ENCODE measurements at places on chromosomes 16 and 17.
A peak's percentile ranks its signal among the peaks of the same experiment; 100 is the strongest.

DNA sequence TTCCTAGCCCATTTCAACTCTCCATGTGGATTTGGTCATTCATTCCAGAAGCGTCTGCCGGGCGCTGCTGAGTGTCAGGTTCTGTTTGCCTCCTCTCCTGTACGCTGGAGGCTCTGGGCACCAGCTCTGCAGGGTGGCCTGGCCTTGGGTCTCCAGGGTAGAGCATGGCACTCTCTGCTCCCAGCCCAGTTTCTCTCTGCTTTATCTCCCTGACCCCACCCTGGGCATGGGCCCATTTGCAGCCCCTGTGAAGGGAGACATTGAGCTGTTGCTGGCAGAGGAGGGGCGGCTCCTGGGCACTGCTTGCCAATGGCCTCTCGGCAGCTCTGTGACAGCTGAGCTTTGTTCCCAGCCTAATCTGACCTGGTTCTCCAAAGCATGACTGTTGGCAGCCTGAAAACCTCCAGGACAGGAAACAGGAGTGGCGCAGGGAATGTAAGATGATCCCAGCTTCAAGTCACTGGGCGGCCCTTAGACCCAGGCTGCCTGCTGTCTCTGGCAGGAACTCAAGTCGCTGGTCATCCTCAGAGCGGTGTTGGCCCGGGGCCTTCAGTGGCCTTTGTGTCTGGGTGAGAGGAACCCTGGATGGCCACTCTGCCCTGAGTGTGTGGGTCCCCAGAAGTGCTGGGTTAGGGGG is 146.8 kb downstream of the SEC14L1 start:
- peak; percentile 91 for DNase-seq

DNA sequence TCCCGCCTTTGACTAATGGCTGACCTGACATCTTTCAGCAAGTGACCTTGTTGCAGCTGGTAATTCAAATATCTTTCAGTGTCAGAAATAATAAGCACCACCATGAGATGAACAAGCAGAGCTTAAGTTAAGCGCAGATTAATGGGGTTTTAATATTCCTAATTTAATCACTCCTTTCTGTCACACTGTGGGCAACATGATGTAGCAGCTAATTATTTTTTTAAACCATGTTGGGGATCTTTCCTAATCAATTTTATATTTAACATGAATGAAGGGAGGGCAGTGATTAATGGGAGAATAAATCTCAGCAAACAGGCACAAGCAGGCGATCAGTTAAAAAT is 353.6 kb upstream of the TNRC6C start:
- no peak for DNase-seq

GRCh38 chr17:78230252-78230962 is 1.0 kb upstream of the TMEM235 start:
- no peak for DNase-seq

DNA sequence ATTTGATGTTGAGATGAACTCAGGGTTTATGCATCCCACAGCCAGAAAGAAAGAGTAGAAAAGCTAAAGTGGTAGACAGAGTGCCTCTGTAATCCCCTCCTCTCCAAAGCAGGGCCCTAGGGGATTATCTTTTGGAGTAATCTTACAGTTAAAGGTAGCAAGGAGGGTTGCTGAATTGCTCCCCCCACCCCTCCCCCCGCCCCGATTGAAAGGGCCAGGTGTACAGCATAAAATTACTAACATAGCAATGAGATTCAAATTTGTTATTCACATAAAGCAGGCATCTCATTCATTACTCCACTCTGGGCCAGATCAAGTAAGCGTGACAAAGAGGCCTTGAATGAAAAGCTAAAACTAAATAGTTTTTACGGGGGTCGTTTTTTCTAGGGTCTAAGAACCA is 72.7 kb downstream of the STH start:
- no peak for DNase-seq
